CD4-positive, alpha-beta memory T cell (primary cell): ENCODE measurements at places on chromosomes 4 and X.

- DNase-seq, result no peak
Observed at GRCh38 chr4:75950213-75950815, 9.5 kb upstream of the NAAA start.

- DNase-seq, result no peak
Observed at GRCh38 chr4:186554539-186554913, 841 bp downstream of the MTNR1A start.

GRCh38 chrX:20361890-20362262 is 95.2 kb upstream of the RPS6KA3 start:
- no peak for DNase-seq

GRCh38 chrX:46328133-46328532 is 217.1 kb downstream of the ZNF674 start:
- DNase-seq, result no peak

- DNase-seq, result no peak
Observed at GRCh38 chrX:18873189-18873791, 110.6 kb downstream of the PHKA2 start.

GRCh38 chr4:68466751-68467150 is 19.5 kb downstream of the TMPRSS11E start:
- DNase-seq, result no peak

GRCh38 chrX:27968352-27968751 is 12.9 kb downstream of the DCAF8L1 start:
- no peak for DNase-seq

DNA sequence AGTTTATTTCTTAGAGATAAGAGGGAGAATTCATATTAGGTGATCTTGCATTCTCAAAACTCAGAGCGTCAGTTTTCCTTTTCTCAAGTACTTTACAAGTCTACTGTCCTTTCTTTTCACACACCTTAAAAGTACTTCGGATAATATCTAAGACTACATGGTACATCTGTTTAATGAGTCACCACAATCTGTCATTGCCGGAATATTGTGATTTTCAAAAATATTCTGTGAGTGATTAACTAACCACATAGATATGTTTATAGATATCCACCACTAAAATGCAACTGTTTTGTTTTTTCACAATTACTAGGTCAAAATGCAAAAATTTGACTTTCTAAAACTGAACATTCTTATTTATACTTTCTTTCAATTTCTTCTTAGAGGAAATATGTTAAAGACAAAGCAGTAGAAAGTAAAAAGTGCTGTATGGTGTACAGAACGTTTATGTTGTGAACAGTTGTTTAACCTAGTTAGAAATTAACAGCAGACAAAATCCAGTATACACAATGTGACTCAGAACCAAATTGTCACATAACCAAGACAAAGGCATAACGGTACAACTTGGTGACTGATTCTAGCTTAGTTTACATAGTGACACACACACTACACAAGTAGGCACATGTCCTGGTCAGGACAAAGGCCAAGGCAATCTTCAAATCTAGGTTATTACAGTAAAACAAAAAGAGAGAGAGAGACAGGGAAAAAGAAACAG is 482.9 kb downstream of the NAF1 start:
- no peak for DNase-seq

- DNase-seq, result no peak
Observed at GRCh38 chrX:1902901-1903235, 288.0 kb downstream of the ASMT start.

- no peak for DNase-seq
Observed at GRCh38 chrX:152918707-152919106, 20.8 kb downstream of the ZNF185 start.

DNA sequence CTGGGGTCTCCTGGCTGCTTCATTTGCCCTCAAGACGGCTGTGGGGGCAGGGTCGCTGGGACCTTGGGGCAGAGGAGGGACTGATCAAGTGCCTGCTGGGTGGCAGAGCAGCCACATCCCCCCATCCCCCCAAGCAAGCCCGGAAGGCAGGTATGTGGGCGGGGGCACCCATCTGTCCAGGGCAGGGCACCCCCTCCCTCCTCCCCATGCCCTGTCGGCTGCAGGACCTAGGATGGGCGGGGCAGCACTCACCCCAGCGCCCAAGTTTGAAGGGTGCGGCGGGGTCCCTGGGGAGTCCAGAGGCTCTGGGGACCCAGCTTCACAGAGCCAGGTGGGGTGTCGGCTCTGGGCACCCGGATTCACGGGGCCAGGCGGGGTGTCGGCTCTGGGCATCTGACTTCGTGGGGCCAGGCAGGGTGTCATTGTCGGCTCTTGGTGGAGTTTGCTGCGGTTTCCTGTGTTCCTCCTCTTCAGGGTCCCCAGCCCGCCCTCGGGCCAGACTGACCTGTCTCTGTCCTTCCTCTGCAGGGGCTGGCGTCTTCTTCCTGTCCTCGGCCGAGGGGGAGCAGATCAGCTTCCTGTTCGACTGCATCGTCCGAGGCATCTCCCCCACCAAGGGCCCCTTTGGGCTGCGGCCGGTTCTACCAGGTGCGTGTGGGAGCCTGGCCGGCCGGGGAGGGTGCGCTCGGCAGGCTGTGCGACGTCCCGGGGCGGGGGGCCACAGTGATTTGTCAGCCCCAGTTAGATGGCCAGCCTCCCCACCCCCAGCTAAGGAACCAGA is 22.1 kb downstream of the DOK7 start:
- no peak for DNase-seq

GRCh38 chr4:2284161-2284933 is 22.4 kb upstream of the MXD4 start:
- DNase-seq, result no peak

- no peak for DNase-seq
Observed at GRCh38 chrX:38500866-38501265, 60.5 kb upstream of the TSPAN7 start.

GRCh38 chr4:176988226-176988625 is 195.5 kb upstream of the VEGFC start:
- no peak for DNase-seq

GRCh38 chr4:37241647-37242046 is 2.9 kb upstream of the NWD2 start:
- no peak for DNase-seq

DNA sequence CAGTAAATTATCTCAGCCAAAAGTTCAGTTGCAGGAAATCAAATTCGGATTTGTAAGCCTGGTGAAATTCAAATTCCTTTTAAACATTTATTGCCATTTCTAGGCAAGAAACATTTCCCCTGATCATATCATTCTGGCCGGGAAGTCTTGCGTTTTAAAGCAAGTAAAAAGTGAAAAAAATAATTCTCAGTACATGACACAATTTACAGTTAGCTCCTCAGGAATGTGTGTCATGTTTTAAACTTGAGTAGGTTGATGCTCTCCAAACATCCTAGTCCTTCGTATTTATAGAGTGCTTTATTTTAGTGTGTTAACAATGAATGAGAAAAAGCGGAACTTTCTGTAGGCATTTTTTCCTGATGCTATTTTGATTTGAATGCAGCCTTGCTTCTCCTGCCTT is 158.3 kb upstream of the SCML1 start:
- DNase-seq, result no peak

DNA sequence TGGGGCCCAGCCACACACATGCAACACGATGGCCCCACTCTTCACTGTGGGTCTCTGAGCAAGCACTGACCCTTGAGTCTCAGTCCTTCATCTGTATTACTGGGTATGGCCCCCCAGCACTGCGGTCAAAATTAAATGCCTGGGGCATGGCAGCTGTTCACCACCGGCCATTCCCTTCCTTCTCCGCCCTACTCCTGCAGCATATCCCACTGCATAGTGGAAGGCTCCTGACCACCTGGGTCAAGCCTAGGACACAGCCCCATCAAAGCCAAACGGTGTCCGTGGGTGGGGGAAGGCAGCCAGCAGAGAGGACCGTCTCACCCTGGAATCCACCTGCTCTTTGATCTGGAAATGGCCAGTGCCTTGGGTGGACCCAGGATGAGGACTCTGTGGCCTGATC is 30.7 kb downstream of the PPP2R2C start:
- no peak for DNase-seq

GRCh38 chr4:2461246-2461960 is 7.5 kb upstream of the RNF4 start:
- DNase-seq, result no peak

DNA sequence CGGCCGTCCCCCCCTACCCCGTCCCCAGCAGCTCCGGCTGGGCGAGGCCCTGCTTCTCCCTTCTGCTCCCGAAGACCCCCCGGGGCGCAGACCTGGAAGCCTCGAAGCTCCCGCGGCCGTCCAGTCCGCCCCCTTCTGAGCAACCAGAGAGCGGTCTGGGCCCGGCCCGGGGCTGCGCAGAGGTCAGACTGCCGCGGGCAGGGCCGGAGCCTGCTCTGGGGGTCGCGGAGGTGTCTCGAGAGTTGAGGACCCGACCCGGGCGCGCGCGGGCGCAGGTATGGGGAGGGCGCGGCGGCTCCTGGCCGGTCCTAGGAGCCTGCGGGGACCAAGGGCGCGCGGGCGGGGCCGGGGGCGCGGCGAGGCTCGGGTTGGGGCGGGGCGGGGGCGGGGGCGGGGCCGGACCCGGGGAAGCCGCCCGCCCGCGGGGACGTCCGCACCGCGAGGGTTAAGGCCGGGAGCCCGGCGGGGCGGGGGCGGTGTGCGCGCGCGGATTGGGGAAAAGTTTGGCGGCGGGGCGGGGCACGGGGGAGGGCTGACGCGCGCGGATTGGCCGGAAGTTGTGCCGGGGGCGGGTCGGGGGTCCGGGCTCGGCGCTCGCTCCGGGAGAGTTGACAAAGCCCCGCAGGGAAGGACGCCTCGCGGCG is at the start of gene FGFRL1:
Gene FGFRL1 (plus strand): TSS at position 605 of the 644 bp plus-strand sequence. CDS start 860 bp downstream, outside the sequence.
- DNase-seq, result peak; percentile 86

DNA sequence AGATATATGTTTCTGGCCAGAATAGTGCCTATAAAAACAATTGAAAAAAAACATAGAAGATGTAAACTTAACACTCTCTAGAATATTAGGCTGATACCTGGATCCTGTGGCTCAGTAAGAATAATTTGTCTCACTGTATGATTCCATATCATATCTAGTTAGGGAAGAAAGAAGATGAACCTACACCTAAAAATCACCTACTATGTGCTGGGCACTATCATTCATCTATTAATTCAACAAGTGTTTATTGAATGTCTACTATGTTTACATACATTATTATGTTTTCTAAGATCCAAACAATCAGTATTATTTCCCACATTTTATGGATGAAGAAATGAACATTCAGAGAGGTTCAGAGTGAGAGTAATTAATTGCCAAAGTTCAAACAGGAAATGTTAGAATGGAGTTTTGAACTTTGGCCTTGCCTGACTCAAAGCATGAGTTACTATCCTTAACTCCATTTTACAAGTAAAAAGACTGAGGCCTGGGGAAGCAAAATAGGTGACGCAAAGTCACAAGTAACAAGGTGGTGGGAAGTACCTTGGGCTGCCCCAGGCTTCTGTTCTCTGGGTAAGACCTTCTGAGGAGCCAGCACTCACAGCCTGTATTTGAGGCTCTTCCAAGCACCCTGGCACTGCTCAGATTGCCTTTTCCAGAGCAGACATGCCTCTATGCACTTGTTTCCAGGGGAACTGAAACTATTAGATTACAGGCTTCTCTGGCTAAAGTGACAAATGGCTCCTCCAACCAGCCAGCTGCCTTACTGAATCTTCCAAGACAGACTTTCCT is 111.1 kb upstream of the ACSL4 start:
- DNase-seq, result no peak

DNA sequence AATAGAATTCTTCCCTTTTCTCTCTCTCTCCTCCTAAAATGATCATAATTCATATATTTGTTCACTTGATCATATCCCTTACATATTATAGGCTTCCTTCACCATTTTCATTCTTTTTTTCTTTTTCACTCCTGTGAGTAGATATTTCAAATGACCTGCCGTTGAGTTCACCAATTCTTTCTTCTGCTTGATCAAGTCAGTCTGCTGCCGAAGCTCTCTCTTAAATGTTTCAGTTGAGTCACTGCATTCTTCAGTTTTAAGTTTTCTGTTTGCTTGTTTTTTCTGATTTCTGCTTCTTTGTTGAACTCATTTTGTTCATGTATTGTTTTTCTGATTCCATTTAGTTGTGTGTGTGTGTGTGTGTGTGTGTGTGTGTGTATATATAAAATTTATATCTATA is 354.3 kb downstream of the GPAT3 start:
- no peak for DNase-seq

GRCh38 chrX:68511255-68511654 is 12.4 kb downstream of the YIPF6 start:
- no peak for DNase-seq

- no peak for DNase-seq
Observed at GRCh38 chr4:188941524-188942119, 802.4 kb downstream of the TRIML1 start.

DNA sequence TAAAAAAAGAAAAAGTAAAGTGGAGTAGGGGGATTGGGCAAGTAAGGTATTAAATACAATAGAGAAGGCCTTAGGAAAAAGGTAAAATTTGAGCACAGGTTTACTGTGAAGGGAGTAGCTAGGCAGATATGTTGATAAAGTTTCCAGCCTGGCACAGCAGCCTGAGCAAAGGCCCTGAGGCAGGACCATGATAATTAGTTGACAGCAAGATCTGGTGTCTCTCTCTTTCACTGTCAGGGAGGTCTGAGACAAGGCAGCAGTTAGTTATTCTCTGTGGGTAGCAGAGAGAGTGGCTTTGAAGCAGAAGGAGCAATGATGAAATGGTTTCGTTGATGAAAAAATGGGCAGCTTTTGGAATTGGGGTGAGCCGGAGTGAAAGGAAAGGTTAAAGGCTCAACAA is 119.5 kb downstream of the KDR start:
- DNase-seq, result no peak

GRCh38 chr4:183757060-183757459 is 98.0 kb downstream of the TRAPPC11 start:
- no peak for DNase-seq

GRCh38 chr4:896216-896615 is 35.9 kb downstream of the GAK start:
- no peak for DNase-seq

- no peak for DNase-seq
Observed at GRCh38 chr4:112348488-112349158, 51.5 kb downstream of the ALPK1 start.

GRCh38 chr4:65422109-65422508 is 248.2 kb downstream of the EPHA5 start:
- DNase-seq, result no peak

- no peak for DNase-seq
Observed at GRCh38 chrX:81206476-81206875, 4.6 kb downstream of the SH3BGRL start.
